ENCODE measurements at places on chromosomes 7 and 10.

GRCh38 chr7:158001003-158001402 lies 586.6 kb downstream of the PTPRN2 start:
- no peak for DNase-seq

DNA sequence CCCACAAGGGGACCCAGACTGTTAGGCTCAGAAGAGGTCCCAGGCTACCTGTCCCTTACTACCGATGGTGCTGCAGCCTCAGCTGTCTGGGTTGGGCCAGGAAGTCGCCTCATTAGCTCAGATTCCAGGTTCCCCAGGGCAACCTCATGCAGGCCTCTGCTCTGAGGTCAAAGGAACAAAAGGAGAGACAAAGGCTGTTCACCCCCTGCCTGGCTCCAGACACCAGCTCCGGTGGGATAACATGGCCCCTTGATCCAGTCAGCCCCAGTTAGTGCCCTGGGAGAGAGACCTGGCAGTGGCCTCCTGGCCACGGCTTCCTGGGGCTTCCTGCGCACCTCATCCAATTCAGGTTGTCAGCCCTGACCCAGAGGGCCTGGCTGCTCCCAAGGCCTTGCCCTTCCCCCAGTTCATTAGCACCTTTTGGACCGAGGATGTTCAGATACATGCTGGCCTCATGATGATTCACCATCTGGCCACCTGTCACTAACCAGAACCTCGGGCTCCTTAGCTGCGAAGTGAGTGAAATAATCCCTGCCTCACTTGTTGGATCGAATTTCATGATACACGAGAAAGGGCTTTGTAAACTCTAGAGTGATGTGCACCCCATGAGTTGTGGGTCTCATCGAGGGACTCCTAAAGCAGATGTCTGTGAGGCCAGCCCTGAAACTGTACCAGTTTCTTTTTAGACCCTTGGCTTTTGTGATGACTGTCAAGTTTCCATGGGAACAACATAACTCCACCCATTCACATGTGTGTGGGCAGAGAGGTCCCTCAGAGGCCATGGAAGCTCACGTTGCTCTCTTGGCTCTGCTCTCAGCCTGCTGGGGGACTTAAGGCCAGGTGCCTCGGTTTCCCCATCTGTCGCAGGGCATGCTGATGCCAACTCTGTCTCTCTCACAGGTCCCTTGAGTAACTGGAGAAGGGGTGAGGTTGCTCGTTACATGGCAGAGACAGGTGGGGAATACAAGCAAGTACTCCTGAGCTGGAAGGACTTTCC lies 79.5 kb upstream of the PCBD1 start:
- no peak for DNase-seq

DNA sequence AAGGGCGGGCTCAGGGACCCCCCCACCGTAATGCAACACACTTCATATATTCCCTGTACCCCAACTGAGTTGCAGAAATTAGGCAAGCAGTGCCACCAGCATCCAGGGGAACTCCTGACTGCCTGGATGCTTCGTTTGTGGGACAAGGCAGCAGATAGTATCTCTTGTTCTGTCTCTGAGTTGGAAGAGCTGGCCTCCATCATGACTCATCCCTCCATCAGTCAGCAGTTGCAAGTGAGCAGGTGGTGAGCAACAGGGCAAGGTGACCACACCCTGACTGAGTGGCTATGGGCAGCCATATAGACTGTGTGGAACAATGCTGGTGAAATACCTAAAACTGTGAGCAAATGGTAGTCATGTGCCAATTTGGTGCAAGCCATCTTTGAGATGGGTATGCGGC lies 22.8 kb upstream of the ADAMTS14 start:
- peak; percentile 43 for DNase-seq

- no peak for DNase-seq
Measured at GRCh38 chr7:123633553-123633952, 22.1 kb upstream of the LMOD2 start.

GRCh38 chr7:27151341-27151930 lies 947 bp downstream of the HOXA3 start:
- DNase-seq = no peak

DNA sequence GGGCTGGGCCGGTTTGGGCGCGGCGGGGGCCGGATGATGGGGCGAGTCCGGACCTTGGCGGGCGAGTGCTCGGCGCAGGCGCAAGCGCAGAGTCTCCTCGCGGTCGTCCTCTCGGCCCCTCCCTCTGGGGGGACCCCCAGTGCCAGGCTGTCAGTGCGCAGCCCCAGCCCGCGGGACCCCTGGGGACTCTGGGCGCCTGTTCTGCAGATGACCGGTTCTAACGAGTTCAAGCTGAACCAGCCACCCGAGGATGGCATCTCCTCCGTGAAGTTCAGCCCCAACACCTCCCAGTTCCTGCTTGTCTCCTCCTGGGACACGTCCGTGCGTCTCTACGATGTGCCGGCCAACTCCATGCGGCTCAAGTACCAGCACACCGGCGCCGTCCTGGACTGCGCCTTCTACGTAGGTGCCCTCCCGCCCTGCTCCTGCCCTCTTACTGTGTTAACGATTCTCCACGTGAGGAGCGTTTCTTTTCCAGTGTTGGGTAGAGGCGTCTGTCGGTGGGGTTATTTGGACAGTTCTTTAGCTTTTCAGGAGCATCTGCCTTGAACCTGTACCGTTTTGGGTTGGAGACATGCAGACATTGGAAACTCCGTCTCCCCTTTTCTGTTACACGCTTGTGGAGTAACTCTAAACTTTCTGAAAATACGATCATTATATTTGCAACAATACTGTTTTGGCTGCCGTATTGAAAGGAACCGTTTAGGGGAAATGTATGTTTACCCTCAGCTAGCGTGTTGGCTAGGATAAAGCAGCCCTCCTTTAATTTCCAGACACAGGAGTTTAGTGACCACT lies 706 bp downstream of the BUB3 start:
- DNase-seq = peak; percentile 18

DNA sequence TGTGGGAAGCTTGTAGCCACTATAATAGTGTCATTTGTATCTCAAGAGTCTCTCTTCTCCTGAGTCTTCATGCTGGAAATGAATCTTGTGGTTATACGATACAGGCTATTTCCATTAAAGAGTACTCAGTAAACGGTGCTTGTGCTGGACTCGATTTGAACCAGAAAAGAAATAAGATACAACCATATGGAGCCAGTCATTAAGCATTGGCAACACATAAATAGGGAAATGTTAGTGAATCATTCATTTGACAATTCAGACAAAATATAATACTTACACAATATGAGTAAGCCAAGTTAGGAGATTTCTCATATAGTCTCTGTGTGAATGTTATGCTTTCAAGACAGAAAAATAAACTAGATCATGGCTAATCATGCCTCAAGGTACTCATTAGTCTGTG lies 356.8 kb downstream of the PLXDC2 start:
- DNase-seq = no peak

- no peak for DNase-seq
Measured at GRCh38 chr7:106258789-106259188, 26.0 kb downstream of the NAMPT start.

- peak; percentile 90 for DNase-seq
Measured at GRCh38 chr10:63236113-63236935, 103.2 kb downstream of the NRBF2 start.

GRCh38 chr7:20317413-20317812 lies 13.3 kb upstream of the ITGB8 start:
- DNase-seq = no peak

DNA sequence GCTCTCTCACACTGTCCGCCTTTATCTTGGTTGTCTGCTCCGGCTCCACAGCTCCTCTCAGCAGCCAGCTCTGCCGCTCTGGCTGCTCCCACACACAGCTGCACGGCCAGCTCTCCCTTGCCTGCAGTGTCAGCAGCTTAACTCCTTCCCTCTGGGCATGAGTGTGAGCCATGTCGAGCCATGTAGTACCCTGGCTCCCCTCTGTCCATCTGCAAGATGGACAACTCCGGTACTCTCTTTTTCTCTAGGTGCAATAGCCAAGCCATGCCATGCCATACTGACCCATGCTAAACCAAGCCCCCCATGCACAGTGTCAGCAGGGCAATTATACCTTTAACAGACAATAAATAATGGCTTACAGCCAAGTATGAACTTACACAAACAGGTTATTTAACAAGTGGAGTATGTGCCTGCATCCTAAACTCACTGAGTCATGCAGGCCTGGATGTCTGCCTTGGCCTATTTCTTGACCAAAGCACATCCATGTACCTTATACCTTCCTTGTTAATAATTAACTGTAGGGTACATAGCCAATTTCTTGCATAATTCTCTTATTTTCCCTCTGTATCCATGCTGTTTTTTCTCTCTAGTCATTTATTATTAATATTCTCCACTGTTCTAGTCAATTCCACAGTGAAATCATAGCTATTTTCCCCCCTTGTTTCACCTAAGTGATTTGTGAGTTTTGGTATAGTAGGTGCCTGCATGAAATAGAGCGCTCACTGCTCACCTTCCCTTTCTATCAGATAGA lies 170.9 kb downstream of the CDK14 start:
- DNase-seq = peak; percentile 93

DNA sequence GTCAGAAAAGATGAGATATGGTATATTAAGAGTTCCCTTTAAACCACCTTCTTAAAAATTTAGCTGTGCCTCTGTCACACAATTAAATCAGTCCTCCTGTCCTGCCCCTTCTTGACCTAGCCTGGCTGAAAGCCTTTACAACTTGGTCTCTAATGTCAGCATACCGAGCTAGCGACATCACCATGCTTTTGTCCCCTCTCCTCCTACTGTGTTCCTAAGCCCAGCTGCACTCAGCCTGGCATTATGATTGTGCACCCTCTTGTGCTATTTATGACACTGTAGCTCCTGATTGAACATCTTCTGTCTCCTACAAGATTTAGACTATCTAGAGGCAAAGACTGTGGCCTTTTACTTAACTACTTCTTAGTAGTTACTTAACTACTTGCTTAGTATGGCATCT lies 29.2 kb downstream of the TDRD1 start:
- no peak for DNase-seq

- no peak for DNase-seq
Measured at GRCh38 chr7:128701062-128701785, 29.1 kb downstream of the GARIN1A start.

DNA sequence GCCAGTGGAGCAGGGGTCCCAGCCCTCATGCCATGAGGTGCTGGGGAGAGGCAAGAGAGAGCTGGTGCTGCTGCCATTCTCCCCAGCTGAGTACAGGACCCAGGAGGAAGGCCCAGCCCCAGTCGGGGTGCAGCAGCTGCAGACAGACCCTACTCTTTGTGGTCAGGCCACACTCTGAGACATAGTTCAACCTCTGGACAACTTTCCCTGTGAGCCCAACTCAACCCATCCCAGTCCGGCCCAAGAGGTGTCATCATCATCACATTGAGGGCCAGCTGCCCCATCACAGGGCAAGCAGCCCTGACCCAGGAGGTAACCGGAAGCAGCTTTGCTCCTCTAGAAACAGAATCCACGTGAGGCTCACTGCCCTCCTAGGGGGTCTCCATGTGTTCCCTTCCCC lies 133.8 kb upstream of the KCNMA1 start:
- no peak for DNase-seq

DNA sequence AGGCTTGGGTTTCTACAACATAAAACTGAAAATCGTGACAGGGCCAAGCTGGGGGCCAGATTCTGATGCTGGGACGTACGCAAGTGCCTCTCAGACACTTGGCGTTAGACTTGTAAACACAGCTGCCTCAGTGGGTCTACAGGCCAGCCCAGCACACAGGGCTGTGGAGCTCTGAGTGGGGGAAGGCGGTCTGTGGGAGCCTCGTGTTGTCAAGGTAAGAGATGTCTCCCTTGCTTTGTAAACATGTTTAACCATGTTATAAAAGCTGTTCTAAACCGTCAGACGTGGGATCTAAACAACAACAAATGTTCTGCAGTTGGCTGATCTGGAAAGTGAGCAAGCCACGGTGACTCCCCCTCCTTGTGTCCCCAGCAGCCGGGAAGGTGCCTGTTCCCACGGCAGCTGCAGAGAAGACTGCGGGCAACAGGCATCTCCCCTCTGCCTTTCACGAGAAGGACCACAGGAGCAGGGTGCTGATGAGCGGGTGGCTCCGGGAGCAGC lies 67.8 kb downstream of the ZRANB1 start:
- DNase-seq = no peak

DNA sequence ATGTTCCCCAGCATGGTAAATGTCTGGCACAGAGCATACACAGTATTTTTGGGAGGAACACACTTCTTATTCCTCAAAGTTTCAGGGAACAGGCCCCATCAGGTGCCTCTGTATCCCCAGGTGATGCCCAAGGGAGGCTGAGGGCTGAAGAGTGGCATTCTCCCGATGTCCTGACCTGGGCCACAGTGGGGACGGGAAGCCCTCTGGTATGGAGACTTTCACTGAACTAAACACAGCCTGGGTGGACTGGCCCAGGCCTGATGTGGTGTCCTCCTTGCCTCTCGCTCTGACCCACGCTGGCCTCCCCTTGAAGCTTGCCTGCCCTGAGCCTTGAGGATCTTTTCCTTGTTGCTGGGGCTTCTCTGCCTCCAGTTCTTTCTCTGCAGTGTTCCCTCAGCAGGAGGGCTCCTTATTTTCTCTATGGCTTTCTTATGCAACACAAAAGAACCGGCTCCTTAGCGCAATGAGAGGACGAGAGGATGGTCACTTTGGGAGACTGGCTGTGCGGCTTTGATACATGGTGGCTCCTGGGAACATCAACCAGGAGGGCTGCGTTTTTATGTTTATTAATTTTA lies 157.5 kb upstream of the TNS3 start:
- DNase-seq = no peak

GRCh38 chr10:88491314-88491713 lies 91.8 kb downstream of the RNLS start:
- DNase-seq = no peak

- DNase-seq = no peak
Measured at GRCh38 chr7:37408291-37409228, 40.1 kb downstream of the ELMO1 start.

- no peak for DNase-seq
Measured at GRCh38 chr7:120916121-120916520, 34.5 kb upstream of the ING3 start.

- no peak for DNase-seq
Measured at GRCh38 chr10:3961082-3961481, 176.1 kb upstream of the KLF6 start.

DNA sequence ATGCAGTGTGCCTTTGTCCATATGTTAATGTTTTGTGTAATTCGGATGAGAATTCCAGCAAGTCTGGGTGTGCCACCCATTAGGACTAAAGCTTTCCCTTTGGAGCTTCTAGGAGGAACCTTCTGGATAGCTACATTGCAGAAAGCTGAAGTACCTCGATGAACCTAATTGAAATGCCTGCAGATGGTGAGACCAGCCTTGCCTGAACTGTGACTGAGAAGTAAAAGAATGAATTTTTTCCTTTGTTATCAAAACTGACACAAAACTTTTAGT lies 31.1 kb upstream of the FBXW4 start:
- DNase-seq = no peak

DNA sequence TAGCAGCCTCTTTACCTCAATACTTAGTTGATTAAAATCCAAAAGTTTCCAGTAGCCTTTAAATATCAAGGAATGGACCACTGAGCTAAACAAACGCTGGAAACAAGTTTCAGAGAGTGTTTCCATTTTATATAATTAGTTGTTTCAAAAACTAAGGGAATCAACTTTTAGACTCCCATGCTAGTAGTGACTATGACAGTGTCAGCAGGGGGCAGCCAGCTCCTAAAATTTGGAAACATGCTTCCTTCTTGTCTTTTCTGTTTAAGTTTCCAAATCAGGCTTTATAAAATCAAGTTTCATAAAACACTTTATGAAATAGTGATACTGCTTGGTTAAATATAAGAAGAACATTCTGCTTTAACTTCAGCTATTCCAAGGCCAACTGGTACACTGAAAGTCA lies 138.2 kb upstream of the TMEM229A start:
- DNase-seq = peak; percentile 5

Measured in kidney glomerular epithelial cell (primary cell).